GM19239 (cell line): ENCODE measurements at places on chromosomes 2 and 18.

DNA sequence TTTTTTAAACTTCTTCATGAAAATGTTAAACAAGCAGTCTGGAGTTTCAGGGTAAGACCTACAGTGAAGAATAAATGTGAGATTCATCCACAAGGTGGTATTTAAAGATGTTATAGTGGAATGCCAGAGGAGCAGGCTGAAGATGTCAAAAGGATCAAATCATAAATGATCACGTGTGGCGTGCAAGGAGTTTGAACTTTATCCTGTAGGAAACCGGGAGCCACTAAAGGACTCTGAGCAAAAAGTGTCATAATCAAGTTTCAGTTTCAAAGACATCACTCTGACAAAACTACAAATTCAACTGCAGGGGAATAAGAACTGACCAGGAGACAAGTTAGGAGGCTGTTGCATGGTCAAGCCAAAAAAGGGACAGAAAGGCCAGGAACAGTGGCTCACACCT is 19.9 kb downstream of the NHEJ1 start:
- no peak for DNase-seq

DNA sequence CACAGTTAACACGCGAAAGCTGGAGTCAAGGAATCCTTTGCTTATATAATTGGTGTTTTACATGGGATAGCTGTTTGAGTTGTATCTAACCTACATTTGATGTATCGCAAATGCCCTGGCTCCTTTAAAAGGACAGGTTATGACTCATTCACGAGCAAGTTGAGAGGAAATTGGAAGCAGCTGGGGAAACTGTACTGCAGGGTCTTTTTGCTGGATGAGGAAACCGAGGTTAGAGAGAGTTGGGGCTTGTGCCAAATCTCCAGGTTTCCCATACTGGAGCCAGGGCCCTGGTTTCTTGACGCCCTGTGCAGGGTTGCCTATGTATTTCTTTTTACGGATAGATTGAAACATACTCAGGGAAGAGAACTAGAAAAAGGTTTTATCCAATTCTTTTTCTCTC is 60.0 kb upstream of the SPTBN1 start:
- DNase-seq = no peak

DNA sequence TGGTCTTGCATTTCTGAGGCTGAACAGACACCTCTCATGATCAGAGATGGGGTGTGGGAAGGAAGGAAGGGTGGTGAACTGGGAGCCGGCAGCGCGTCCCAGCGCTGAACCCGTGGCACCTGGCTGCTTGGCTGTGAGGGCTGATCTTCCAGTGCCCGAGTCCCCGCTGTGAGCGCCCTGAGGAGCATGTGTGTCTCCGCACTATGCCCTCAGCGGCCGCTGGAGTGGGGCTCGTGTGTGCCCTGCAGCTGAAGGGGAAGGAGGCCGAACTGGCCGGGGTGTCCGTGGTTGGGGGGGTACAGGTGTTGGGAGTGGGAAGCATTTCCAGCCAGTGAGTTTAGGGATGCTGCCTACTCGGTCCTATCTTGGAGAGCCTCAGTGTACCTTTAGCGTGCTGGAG is 82.2 kb downstream of the LDLRAD4 start:
- no peak for DNase-seq

DNA sequence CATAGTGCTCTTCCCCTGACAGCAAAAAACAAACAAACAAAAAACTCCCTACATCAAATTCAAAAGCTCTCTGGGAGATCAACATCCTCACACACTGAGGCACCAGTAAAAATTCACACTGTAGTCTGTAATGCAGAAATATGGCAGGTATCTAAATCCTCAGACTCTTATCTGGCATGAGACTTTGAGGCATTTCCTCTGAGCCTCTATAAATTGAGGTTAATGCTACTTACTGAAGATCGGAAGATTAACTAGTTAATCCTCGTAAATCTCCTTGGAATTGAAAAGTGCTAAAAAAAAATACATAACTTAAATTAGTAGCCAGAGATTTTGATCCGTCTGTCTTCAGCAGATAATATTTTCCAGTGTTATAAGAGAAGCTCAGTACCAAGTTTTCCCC is 65.0 kb downstream of the AP1S3 start:
- DNase-seq = no peak

GRCh38 chr2:176985871-176986270 is 226.7 kb upstream of the HNRNPA3 start:
- no peak for DNase-seq
